ENCODE measurements at places on chromosomes 5 and 9.

DNA sequence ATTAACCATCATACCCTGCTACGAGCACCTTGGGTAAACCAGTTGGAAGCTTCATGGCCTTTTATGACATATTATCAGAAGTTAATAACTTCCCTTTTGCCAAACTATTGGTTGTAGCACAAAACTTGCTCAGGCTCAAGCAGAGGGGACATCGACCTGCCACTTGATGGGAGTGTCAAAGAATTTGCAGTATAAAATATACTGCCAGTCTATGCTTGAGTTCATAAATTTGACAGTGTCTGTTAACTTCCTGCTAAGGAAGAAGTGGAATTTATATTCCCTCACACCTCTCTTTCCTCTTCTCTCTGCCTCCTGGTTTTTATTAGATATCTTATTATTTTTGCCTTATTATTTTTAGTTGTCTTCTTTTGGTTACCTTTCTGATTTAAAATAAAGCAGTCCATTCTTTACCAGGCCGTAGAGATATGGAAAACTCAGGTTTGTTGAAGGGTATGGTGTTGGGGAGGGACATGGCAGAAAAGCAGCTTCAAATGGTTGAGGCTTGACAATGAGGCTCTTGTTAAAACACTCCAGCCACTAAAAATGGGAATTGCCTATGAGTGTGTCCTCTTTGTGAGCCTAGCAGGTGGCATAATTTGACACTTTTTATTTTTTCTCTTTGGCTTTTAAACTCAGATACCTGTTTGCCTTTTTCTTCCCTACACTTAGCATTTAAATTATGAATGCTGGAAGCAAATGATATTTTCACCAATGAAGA, 298.0 kb downstream of the DOCK8 start:
- DNase-seq = no peak

DNA sequence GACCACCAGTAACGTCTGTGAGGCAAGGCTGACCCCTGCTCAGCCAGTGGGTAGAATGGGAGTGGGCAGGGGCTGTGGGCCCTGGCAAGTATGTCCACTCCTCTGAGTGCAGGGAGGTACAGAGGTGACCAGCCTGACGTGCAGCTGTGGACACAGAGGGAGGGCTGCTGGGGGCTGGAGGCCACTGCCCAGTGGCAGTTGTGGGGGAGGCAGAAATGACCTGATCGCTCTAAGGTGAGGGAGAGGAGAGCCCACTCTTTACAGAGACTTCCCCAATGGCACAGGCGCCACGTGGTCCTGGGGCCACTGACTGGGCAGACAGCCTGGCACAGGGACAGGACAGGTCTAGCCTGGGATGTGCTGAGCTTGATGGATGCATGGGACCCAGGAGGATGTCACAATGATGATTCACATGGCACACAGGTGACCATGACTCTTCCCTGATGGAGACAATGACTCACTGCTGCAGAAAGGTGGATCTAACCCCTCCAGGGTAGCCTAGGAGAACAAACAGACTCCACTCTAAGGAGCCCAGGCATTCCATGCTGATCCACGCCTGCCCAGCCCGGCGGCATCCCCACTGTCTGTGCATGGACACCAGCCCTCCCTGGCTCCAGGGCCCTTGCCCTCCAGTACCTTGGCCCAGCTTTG, 7.7 kb downstream of the LPCAT1 start:
- DNase-seq = no peak

- no peak for DNase-seq
These were observed 86.1 kb upstream of the CEP78 start for GRCh38 chr9:78149702-78150291.

DNA sequence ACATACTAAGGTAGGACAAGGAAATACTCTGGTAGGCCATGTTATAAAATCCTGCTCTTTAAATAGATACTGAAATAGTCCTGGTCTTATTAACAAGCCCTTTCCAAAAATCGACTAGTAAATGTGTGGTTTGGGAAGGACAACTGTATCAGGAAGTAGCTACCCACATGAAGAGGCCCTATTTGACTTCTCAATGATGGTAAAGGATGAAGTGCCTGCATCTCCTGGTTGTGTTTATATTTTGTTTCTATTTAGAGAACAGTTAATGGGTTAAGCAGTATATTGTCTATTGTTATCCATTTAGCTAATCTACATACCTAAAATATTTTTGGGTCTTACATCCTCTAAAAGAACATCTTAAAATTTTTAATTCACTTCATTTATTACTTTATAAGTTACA, 12.5 kb downstream of the GDF9 start:
- DNase-seq = no peak

DNA sequence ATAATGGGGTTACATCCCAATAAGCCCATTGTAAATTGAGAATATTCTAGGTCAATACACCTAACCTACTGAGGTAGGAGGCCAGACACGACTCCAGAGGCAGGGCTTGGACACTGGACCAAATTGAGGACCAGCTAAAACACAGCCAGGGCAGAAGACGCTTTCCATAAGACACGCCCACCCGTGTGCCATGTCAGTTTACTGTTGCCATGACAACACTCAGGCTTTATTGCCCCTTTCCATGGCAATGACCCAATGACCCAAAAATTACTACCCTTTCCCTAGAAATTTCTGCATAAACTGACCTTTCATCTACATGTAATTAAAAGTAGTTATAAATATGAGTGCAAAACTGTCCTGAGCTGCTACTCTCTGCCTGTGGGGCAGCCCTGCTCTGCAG, 31.5 kb downstream of the SLC22A4 start:
- no peak for DNase-seq

DNA sequence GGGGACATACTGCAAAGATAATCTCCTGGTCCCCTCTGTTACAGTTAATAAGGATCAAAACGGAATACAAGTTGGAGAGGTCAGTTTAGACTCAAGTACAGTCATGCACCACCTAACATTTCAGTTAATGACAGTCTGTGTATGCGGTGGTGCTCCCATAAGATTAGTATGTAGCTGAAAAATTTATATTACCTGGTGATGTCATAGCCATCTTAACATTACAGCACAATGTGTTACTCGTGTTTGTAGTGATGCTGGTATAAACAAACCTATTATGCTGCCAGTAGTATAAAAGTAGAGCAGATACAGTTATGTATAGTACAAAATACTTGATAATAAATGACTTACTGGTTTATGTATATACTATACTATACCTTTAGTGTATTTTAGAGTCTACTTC, 207.9 kb downstream of the GDNF start:
- DNase-seq = no peak

DNA sequence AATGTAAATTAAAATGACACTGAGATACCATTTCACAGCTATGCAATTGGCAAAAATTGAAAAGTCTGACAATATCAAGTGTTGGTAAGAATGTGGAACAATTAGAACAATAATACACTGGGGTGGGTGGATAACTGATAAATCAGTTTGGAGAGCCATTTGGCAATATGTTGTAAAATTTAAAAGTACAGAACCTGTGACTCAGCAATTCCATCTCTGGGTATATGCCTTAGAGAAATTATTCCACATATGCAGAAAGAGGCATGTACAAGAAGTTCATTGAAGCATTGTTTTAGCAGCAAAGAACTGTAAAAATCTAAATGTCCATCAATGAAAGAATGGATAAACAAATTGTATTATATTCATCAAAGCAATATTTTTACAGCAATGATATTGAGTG, 89.3 kb upstream of the NR3C1 start:
- no peak for DNase-seq

DNA sequence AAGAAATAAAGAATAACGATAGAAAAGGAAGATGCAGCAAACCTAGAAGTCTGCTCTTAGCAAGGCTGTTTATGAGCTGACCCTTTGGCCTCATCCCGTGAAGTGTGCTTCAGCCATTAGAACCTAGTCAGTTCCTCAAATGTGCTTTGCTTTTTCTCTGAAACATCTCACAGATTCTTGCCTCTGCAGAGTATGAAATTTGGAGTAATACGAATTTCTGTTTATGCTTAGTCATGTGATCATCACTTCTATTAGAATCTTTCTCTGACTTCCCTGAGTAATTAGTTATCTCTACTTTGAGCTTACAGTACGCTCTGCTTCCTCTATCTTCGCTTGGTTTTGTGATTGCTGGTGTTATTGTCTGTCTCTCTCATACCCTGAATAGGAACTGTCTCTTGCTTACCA, 11.3 kb downstream of the CYSTM1 start:
- DNase-seq = no peak

- DNase-seq = no peak
These were observed 56.9 kb upstream of the ASS1 start for GRCh38 chr9:130387905-130388304.

DNA sequence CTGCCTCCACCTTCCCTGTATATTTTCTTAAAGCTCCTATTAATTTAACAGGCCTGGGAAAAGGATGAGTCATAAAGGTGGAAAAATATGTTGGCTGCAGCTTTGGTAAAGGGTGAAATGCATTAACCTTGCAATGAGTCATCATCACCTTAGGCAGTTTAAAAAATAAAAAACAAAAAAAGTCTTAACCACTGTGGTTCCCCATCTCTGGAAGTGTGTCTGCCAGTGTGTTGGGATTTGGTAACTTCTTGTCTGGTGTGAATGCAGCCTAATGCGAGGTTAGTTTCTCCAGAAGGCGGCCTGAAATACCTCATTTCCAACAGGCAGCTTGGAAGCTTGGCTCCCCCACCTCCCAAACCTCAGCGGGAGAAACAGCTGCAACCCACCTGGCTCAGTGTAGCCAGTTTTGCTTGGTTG, 265.3 kb upstream of the GAS1 start:
- DNase-seq = no peak

GRCh38 chr5:175678074-175678473, 20.2 kb downstream of the HRH2 start:
- DNase-seq = no peak

- no peak for DNase-seq
These were observed 14.3 kb upstream of the GPX3 start for GRCh38 chr5:151005950-151006576.

DNA sequence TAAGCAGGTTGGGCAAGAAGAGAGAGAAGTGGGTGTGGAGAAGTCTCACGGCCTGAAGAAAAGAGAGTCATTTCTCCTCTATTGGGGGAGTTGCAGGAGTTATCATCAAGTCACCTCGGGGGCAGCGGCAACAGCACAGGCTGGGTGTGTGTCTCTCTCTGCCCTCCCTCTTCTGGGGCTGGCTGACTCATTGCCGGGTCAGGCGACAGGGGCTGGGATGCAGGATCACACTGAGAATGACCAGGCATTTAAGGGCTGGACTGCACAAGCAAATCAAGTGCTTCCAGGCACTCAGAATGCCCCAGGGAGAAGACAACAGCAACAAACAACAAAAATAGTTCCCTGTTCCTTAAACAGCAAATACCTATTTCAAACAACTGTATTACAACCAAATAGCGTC, 6.3 kb upstream of the EQTN start:
- DNase-seq = no peak

GRCh38 chr9:134413112-134413715, 87.0 kb downstream of the RXRA start:
- DNase-seq = no peak

- no peak for DNase-seq
These were observed 24.4 kb upstream of the ZSWIM6 start for GRCh38 chr5:61307611-61308010.

GRCh38 chr5:178186427-178186826, 744 bp downstream of the GMCL2 start:
- no peak for DNase-seq

- no peak for DNase-seq
These were observed 19.4 kb upstream of the C5orf63 start for GRCh38 chr5:127092690-127093089.

GRCh38 chr9:121576281-121577075, 75.0 kb upstream of the DAB2IP start:
- DNase-seq = no peak

DNA sequence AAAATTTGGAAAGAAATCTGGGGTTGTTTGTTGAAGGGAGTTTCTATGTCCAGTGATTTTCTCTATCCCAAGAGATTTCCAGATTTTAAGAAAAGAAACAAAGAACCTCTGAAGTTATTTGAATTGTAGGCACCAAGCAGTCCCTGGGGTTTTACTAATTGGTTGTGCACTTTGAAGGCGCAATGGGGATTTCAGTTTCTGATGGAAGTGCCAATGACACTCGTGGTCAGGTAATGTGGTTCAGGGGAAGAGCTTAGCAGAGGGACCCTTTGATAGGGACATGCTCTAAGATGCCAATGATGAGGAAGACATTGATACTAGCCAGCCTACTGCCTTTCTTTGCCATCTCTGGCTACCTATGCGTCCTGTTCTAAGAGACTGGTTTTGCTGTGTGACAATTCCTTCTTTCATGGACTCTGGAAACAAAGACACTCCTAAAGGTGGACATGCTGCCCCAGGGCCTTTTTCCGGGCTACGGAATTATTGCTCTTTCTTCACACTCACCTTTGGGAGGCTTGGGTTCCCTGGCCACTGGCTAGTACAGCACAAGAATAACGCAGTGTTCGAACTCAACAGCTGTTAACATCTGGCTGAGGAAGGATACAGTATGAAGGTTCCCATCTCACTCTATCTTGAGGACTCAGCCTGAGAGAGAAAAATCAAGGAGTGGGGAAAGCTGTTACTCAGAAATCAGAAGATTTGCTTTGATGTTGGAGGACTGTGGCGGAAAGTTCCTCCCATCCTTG, 6.9 kb upstream of the TRAF1 start:
- no peak for DNase-seq

DNA sequence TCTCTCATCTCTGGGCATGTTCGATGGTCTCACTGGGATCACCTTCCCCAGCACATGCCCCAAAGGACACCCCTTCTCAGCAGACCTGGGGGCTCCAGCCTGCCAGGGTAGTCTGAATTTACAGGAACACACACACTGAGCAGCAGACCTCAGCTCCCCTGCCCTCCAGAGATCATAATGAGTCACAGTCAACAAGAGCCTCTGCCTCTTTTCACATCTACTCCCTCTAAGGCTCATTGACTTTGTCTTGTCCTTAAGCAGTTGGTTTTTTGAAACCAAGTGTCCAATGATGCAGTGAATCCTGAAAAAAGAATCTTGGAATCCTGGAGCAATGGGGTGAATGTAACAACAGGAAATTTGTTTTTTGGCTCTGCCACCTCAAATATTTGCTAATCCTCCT, 20.8 kb downstream of the GABBR2 start:
- no peak for DNase-seq

DNA sequence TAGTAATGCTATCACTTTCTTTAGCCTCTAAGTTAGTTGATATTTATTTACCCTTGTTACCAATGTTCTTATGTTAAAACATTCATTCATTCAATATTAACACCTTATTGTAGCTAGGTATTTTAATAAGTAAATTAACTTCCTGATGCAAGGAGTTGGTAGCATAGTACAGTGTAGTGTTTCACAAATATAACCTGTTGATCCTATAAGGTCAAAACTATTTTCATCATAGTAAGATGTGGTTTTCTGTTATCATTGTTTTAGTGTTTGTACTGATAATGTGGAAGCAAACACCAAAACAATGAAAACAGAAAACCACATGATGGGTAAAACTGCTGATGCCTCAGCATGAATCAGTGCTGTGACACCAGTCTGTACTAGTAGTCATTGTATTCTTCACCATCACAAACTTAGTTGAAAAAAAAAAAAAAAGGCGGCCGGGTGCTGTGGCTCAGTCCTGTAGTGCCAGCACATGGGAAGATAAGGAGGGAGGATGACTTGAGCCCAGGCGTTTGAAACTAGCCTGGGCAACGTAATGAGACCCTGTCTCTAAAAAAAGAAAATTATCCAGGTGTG, 36.5 kb downstream of the ZCCHC7 start:
- no peak for DNase-seq

All from natural killer cell (primary cell).